Activated CD4-positive, alpha-beta T cell treated with anti-CD3 and anti-CD28 coated beads for 4 hours (primary cell): ENCODE measurements at places on chromosomes 1 and 21.

DNA sequence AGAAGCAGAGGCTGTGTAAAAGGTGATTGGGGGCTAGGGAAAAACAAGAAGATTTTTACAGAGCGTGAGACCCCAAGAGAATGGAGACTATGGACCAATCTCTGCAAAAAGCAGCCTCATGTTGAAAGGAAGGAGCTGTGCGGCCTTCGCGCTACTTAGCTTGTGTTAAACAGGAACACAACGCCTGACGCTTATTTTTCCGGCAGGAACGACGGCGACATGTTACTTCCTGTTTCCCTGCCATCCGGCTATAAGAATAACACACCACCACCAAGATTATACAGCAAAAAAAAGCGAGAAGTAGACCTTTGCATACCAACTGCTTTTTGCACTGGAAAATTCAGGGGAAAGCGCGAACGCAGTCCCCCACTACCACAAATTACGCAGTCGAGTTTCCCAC, 272.7 kb downstream of the FAM72C start:
- no peak for DNase-seq

GRCh38 chr1:233435622-233436021, 108.1 kb downstream of the MAP3K21 start:
- DNase-seq, result no peak

GRCh38 chr1:55062801-55063576, 23.6 kb downstream of the PCSK9 start:
- no peak for DNase-seq

- DNase-seq, result no peak
Measured at GRCh38 chr1:218499011-218499691, 154.0 kb downstream of the TGFB2 start.

DNA sequence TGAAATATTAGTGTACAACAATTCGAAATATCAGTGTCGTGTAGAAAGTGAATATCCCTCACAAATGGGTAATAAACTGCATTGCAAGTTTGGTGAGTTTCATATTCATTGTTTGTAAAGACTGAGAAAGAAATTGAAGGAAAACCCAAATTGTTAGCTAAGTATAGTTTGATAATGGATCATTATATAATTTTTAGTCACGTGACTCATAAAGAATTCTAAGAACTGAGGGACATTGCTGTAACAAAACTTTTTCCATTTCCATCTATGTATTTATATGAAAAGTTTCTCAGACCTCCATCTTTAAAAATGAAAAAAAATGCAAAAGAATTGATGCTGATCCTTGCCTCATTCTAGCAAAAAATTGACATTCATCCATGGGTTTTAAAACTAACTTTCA, 36.0 kb upstream of the SGIP1 start:
- no peak for DNase-seq
